ENCODE measurements at places on chromosomes 5 and 9.

DNA sequence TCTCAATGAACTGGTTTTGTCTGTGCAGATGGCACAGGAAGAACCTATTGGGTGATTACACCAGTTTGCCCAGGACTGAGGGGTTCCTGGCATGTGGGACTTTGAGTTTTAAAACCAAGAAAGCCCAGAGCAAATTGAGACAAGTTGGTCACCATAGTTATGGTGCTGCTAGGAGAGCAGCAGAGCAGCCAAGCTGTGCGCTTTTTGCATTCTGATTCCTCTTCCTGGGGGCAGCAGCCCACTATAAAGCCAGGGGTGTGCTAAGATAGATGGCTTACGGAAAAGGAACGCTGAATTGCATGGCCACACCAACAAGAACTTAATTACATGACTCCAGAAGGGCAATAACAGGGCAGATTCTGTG lies 49.7 kb downstream of the TIMD4 start:
- DNase-seq: no peak

DNA sequence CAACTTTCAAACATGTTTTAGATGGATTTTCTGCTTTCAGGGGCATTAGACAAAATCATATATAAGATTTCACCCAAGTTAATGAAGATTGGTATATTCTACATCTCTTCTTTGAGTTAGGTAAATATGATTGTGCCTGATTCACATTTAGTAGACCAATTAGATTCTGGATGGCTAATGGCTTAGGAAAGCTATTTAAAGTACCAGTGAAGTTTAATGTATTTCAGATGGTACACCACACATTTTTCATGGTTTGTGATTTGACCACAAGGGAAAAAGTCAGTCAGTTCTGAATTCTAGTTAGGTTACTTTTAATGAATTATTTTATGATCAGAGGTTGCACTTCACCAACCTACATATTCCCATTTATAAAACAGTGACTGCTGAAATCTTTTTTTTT lies 409.7 kb downstream of the ADGRV1 start:
- DNase-seq: no peak

DNA sequence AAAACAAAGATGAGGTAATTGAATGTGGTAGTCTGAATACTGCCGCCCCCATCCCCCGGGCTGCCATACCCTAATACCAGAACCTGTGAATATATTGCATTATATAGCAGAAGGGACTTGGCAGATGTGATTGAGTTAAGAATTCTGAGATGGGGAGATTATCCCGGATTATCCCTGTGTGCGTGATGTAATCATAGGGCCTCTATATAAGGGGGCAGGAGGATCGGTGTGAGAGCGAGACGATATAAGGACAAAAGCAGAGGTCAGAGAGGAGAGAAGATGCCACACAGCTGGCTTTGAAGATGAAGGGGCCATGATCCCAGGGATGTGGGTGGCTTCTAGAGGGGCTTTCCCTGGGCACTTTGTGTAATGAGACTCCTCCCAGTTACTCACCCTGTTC lies 101.7 kb upstream of the TLE1 start:
- DNase-seq: no peak

GRCh38 chr5:124398460-124398859 lies 348.0 kb downstream of the ZNF608 start:
- DNase-seq: no peak

Data from NCI-H1930 (cell line).